ENCODE measurements at places on chromosomes 11 and 22.
A peak's percentile ranks its signal among the peaks of the same experiment; 100 is the strongest.

- DNase-seq: no peak
These were observed 1.3 kb downstream of the CRYBB3 start for GRCh38 chr22:25200967-25201366.

- DNase-seq: no peak
These were observed 2.2 kb downstream of the PHF21B start for GRCh38 chr22:45007391-45008185.

DNA sequence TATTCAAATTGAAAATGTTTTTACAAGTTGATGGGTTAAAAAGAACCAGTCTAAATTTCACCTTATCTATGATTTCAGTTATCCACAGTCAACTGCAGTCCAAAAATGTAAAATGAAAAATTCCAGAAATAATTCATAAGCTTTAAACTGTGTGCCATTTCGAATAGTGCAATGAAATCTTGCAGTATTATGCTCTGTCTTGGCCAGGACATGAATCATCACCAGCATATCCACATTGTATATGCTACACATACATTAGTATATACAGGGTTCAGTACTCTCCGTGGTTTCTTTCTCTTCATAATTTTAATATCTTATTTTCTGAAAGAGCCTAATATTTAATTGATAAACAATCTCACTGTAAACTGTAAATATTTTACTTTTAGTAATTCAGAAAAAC is 45.9 kb downstream of the ARHGAP32 start:
- no peak for DNase-seq

- DNase-seq: no peak
These were observed 2.0 kb upstream of the VSIG10L2 start for GRCh38 chr11:125943661-125944349.

GRCh38 chr11:126969865-126970479 is 30.6 kb downstream of the KIRREL3 start:
- no peak for DNase-seq

- no peak for DNase-seq
These were observed 44.5 kb downstream of the NECTIN1 start for GRCh38 chr11:119684361-119685110.

GRCh38 chr11:19311308-19312030 is 70.7 kb upstream of the E2F8 start:
- DNase-seq: peak; percentile 24

- no peak for DNase-seq
These were observed 336.6 kb downstream of the CTTN start for GRCh38 chr11:70734911-70735310.

- DNase-seq: no peak
These were observed 173.7 kb downstream of the KIF18A start for GRCh38 chr11:27933992-27934829.

- no peak for DNase-seq
These were observed 392.2 kb upstream of the ANO3 start for GRCh38 chr11:25939691-25940090.

DNA sequence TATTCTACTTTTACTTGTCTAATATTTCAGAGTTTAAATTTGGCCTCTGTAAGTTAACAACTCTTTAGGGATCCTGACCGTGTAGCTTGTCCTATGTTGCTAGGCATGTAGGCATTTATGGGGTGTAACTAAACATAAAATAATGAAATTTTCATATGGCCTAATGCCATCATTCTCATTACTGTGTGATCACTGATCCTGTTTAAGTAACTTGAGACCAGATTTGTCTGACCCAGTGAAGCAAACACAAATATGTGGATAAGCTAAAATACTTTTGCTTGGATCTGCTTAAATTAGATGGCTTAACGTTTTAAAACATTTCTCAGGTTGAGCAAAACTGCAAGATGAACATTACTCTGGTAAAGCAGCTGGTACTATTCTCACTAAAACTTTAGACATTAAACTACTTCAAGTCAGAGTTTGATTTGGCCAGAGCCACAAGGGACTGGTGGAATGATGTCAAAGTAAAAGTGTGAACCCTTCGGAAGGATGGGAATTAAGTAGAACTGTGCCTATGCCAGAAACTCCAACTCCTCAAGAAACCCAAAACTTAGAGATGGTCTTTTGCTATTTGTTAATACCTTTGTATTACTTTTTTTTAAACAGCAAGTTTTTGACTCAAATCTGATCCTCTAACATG is 12.5 kb downstream of the QSER1 start:
- DNase-seq: no peak

DNA sequence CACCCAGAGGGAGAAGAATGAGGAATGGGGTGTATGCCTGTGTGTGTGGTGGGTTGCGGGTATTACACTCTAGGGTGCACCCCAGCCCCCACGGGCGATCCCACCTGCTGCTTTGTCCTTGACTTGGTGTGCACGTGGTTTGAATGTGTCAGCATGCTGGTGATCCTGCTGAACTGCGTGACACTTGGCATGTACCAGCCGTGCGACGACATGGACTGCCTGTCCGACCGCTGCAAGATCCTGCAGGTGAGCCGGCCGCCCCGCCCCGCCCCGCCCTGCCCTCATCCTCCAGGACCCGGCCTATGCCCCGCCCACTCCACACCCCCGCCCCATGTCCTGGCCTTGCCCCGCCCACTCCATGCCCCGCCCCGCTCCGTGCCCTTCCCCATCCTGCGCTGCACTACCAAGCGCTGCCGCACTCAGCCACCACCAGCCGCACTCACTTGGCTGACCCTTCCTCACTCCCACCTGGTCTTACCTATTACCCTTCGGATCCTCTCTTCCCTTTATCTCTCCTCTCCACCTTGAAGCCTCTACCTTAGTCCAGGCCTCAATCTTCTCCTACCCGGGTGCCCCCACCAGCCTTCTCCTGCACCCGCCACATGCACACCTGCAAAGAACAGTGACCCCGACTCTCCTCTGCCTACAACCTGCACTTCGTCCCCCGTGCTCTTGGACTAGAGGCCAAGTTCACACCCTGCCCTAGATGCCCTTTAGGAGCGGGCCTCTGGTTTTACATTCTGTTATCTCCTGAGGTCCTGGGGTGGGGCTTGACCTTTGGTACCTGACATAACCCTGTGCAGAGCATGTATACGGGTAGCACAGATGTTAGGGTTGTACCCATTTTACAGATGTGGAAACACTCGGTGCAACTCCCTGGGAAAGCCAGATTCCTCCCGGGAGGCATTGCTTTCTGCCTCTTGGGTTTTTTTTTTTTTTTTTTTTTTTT is 27.7 kb downstream of the CACNA1I start:
- DNase-seq: peak; percentile 90

GRCh38 chr22:17912945-17913721 is 111.2 kb downstream of the MICAL3 start:
- DNase-seq: no peak

- DNase-seq: no peak
These were observed 103.7 kb downstream of the VPREB1 start for GRCh38 chr22:22348127-22348814.

DNA sequence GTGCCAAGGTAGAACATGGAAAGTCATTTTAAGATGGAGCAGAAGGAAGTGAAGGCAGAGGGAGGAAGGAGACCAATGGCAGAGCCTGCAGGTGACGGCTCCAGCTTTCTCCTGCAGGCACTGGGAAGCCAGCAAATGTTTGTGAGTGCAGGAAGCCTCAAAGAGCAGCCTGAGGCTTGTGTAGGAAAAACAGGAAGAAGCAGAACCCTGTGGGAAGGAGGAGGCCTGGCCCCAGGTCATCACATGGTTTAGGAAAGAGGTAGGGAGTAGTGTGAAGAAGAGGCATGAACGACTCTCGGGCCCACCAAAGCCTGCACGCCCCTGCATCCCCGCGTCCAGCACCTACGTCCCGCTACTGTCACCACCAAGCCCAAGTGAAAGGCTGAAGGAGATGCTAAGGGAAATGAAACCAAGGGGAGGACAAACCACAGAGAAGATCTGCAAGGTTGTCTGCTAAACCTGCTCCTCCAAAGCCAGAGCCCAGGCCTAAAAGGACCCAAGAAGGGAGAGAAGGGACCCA is 151.5 kb downstream of the CHST1 start:
- DNase-seq: no peak

DNA sequence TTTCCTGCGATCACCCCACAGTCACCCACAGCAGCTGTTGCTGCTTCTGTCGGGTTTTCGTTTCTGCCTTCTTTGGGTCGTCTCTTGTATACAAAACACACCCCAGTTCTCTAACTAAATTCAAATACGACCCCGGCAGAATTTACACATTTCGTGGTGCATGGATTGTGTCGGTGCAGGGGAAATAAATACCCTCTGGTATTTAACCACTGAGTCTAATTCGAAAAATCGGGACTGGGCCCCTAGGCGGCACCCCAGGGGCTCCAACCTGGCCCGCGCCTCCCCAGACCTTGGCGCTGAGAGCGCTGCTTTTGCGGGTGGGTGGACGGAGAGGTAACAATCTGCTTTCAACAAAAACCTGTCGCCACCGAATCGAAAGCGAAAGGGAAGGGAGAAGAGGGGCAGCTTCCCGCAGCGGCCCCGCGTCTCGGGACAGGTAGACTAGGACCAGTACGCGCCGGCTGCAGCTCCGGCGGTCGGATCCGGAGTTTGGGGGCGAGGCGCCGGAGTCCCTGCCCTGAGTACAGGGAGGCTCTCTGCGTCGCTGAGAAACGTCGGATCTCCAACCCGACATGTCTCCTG is 4.4 kb downstream of the ALX4 start:
- DNase-seq: peak; percentile 12

GRCh38 chr11:23123753-23124152 is 263.5 kb upstream of the CCDC179 start:
- no peak for DNase-seq

- no peak for DNase-seq
These were observed 77.9 kb downstream of the KCNQ1OT1 start for GRCh38 chr11:2621894-2622293.

DNA sequence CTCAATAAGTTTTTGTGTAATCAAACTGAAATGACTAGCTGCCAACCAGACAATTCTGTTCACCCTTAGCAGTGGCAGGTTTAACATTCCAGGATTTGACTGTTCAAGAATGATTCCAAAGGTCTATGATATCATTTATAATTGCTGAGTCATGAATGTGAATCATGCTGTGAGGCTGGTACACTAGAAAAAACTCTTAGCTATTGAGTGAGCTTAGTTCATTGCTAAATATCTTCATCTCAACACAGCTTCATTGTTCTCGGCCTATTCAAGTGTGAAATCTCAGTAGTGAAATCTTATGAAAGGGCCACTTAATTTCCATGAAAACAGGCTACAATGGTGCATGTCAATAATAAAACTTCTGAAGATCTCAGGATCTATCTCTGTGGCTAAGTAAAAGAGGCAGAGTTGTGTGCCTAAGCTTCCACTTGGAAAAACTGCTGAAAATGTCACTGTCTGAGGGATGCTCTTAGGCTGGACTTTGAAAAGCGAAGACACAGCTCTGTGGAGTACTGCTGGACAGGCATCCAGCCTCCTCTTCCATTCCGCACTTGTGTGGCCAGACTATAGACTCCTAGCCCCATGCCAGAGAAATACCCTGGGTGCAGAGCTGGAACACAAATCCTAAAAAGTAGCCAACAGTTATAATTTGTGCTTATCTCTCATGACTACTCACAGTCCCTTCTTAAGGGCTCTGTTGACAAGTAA is 12.8 kb downstream of the AQP11 start:
- DNase-seq: no peak

DNA sequence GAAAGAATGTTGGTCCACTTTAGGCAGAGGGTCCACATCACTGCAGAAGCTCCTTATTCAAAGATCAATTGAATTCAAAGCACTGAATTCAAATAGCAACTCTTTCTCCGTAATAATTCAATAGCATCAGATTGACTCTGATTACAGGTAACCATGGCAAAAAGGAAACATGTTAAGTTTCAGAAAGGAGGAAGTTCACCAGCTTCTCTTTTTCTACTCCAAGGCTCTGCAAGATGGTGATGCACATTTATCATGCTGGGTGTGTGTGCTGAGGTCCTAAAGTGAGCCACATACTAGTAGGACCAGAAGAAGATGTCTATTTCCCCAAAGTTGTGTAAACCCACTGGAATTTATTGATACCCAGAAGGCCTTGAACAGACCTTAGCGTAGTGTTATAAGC is 18.0 kb upstream of the DRD2 start:
- DNase-seq: no peak

DNA sequence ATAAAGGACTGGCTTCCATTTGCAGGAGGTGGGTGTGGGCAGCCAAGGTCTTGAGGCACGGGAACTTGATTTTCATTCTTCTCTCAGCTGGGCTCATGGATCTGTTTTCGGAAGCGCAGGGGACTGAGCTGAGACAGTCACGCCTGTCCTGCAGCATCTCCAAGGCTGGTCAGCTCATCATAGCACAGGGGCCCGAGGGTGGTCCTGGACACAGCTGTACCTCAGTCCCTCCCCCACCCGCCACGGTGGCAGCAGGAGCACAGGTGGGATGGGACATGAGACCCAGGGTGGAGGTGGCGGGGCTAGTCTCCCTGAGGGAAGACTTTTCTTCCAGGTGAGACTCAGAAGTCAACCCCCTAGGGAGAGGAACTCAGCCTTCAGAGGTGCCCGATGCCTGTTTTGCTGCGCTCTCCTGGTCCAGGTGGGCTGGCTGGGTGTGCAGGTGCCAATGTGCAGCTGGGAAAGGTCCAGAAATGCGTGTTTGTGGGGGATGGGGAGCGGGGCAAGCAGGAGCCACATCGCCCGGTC is 3.7 kb downstream of the ADAMTS8 start:
- no peak for DNase-seq

- DNase-seq: no peak
These were observed 13.1 kb downstream of the POU2AF1 start for GRCh38 chr11:111365722-111366559.

DNA sequence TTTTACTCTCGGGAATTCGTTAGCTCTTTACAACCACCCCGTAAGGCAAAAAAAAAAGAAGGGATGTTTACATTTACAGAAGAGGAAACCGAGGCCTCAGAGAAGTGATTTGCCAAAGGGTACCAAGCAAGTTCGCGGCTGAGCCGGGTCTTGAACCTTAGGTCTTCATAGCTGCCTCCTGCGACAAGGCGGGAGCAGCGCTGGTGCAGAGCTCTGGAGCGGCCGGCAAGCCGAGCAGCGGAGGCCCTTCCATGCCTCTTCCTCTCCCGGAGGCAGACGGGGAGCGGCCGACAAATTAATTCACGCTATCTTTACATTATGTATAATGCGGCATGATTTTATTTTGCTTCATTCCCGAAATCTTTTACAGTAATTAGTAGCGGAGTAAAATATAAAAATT is 536.3 kb downstream of the INSC start:
- no peak for DNase-seq

GRCh38 chr11:44310463-44311272 is 729 bp upstream of the ALX4 start:
- DNase-seq: no peak

GRCh38 chr11:117671370-117671769 is 125.6 kb downstream of the DSCAML1 start:
- no peak for DNase-seq

DNA sequence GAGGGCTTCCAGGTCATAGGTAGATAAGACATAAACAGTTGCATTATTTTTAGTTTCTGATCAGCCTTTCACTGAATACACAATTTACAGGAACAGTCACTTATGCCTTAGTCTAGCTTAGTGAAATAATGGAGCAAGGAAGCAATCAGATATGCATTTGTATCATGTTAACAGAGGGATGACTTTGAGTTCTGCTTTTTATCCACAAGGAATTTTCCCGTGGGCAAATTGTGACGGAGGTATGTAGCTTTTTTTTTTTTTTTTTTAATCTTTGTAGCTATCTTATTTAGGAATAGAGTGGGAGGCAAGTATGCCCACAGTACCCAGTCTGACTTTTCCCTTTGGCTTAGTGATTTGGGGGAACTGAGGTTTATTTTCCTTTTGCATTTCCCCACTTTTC is 3.4 kb upstream of the NLRP10 start:
- no peak for DNase-seq

GRCh38 chr11:72179804-72180396 is 12.0 kb upstream of the FOLR1 start:
- DNase-seq: no peak

- DNase-seq: peak; percentile 39
These were observed 3.1 kb downstream of the RAC2 start for GRCh38 chr22:37240941-37241320.
